ENCODE measurements at places on chromosomes 6 and 20. TPM values are rescaled to one million over a fixed set of nuclear protein-coding genes. Genes with fewer than 3 reads are reported as not detected.

The ZNF391 gene
- polyA plus RNA-seq = 3.7 TPM

The TAP2 gene
- polyA plus RNA-seq = 3.8 TPM

The PNLDC1 gene
- 0.23 TPM for polyA plus RNA-seq

The EYA2 gene
- polyA plus RNA-seq = 1.5 TPM

DNA sequence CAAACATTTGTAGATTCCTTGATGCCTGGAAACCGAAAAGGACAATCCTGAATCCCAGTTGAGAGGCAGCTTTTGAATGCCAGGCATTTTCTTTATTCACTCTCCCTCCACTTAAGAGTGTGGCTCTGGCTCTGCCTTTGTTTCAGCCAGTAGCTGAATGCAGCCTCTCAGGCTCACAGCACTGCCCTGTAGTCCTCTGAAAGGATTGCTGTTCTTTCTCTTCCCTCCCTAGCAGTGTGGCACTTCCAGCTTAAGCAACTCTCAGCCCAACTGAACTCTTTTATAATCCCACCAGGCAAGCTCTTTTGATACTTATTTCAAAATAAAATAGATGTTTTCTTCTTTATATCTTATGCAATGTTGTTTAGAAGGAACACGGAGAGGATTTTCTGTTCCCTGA, 415.6 kb downstream of the GJA1 start:
- no peak for DNase-seq

- no peak for DNase-seq
Measured at GRCh38 chr6:5128351-5128750, 43.2 kb downstream of the PPP1R3G start.

- no peak for DNase-seq
Measured at GRCh38 chr6:74070091-74070490, 374.1 kb downstream of the CD109 start.

GRCh38 chr6:165231581-165232561, 77.5 kb downstream of the C6orf118 start:
- peak; percentile 17 for DNase-seq

DNA sequence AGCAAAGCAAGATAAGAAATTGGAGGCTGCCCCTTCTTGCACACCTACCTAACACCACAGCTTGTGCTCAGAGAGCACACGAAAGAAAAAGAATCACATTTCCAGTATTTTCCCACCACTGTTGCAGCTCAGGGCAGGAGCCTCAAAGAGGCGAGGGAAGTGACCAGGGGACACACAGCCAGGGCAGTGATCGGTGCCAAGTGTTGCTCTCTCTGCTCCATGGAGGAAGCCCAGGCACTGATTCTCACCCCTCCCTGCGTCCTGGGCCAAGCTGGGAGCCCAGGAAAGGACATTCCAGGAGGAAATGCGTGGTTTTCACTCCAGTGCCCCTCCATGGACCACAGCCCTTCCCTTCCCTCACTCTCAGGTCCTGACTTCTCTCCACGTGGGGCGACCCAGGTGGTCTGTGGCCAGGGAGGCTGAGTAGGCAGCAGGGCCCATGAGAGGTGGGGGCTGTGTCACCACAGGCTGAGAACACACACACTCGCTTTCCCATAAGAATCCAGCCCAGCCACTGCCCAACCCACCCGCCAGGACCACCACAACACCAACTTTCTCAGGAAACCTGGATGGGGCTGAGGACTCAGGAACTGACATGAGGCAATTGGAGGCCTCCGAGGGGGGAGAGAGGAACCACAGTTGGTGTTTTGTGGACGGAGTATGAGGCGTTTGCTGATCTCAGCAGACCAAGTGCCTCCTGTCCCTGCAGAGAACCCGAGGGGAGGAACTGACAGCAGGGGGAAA, 81.7 kb upstream of the MAFB start:
- DNase-seq = no peak

Measured in forelimb muscle (tissue), 1 donor.